Bronchial epithelial cell (primary cell): ENCODE measurements at places on chromosomes 4 and X.

DNA sequence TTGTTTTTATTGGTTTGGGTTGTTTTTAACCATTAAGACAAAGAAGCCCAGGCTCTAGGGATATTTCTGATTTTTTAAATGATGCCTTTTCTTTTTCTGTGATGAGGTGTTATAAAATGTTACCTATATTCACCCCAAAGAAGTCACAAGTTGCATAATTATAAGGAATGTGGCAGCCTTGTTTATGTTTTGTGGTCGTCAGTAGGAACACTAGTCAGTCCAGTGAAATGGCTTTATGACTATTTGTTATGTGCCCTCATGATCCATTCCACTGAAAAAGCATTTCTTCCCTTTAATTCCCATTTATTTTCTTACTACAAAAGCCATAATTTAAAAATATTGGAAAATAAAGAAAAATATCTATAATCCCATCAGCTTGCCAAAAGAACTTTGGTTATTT is 34.4 kb downstream of the CC2D2A start:
- no peak for DNase-seq

GRCh38 chrX:53227224-53227765 is 2.3 kb upstream of the KDM5C start:
- no peak for DNase-seq

DNA sequence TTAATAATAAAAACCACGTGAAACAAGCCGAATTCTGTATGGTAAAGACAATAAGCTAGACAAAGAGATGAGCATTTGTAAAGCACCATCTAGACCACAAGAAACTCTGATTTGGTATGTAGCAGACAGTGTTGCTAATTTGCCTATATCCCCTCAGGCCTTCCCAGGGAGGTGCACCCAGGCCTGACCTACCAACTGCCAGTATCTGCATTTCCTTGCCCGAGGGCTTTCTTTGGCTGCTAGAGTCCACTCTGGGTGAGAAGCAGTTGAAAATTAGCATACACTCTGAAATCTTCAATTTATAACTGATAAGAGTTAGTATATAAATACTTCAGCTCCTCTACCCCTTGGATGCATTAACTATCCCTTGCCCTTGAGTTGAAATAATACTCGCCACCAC is 37.4 kb upstream of the IL1RAPL1 start:
- DNase-seq = no peak

- DNase-seq = no peak
Observed at GRCh38 chr4:109690690-109691410, 12.4 kb downstream of the CASP6 start.

DNA sequence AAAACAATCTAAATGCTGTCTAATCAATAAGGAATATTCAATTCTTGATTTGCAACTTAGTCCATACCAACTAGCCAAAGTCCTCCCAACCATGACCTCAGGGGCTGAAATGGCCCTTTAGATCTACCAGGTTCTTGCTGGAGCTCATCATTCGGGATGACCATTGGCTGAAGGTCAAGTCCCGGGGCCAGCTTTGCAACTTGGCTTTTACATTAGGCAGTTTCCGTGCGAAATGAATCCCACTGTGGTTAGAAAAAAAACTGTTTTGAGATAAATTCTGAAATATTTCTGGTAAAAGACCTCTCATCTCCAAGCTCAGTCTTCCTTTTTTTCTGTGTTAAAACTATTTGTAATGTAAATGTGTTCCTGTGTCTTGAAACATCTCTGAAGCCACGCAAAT is 178.6 kb downstream of the TENM3 start:
- DNase-seq = no peak
